ENCODE measurements at places on chromosomes 6 and 20.

DNA sequence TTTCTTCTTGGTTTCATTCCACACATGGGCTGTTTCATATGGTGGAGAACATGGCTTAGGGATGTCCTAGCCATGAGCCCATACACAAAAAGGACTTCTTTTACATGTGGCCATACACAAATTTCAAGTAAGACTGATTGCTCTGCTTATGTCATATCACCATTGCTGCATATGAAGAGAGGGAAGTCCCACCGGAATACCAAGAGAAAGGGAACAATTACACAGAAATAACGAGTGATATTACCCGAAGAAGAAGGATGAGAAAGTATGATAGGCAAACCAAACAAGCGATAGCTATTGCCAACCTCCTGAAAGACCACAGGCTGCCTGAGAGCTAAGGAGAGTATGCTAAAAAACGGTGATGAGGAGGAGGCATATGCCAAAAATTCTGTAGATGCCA, 70.5 kb upstream of the TNFRSF21 start:
- no peak for DNase-seq

- DNase-seq = no peak
Observed at GRCh38 chr6:11404838-11405237, 132.7 kb upstream of the TMEM170B start.

DNA sequence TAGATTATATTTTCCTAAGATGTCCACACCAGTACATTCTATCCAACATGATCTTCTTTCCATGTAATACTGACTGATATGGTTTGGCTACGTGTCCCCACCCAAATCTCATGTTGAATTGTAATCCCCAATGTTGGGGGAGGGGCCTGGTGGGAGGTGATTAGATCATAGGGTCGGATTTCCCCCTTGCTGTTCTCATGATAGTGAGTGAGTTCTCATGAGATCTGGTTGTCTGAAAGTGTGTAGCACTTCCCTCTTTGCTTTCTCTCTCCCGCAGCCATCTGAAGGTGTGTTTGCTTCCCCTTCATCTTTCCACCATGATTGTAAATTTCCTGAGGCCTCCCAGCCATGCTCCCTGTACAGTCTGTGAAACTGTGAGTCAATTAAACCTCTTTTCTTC, 12.2 kb upstream of the HBS1L start:
- DNase-seq = no peak

- DNase-seq = no peak
Observed at GRCh38 chr20:62123450-62124118, 1.3 kb downstream of the LSM14B start.

DNA sequence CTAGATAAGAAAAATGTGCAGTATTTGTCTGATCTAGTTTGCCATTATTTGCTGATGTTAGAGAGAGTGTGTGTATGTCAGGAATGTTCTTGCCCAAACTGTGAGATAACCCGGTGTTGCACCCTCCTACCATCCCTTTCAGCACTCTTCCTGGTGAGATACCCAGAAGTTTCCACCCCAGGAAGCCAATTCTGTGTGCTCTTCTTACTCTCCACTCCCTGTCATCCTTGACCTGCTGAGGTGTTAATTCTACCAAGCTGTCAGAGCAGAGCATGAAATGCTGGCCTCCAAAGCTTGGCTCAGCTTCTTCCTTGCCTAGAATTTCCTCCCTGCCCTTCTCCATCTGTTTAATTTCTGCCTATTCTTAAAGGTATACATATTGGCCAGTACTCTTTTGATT, 237.3 kb upstream of the CNR1 start:
- no peak for DNase-seq

DNA sequence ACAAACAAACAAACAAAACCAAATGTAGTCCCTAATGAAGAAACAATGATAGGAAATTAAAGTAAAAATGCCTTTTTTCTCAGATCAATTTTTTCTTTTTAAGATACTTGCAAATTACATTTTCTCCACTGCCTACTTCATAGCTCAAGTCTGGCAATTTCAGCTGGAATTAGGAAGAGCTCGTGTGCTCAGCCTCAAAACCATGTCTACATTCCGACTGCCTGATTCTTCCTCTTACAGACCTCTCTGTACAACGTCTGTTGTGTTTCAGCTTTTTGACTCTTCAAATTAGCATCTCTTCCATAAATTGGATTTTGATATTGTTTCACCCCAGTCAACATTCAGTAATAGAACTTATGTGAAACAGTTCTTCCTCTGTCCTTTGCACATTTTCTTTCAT, 9.3 kb upstream of the EDN1 start:
- DNase-seq = no peak

GRCh38 chr20:60934724-60935123, 317.3 kb upstream of the CDH4 start:
- DNase-seq = no peak
